ENCODE measurements at places on chromosomes 1 and 21.

- no peak for DNase-seq
These were observed 53.6 kb downstream of the KIFAP3 start for GRCh38 chr1:170020859-170021258.

- no peak for DNase-seq
These were observed 13.8 kb downstream of the LRRC39 start for GRCh38 chr1:100164216-100164615.

- DNase-seq, result no peak
These were observed 18.5 kb downstream of the CSF1 start for GRCh38 chr1:109929170-109929569.

DNA sequence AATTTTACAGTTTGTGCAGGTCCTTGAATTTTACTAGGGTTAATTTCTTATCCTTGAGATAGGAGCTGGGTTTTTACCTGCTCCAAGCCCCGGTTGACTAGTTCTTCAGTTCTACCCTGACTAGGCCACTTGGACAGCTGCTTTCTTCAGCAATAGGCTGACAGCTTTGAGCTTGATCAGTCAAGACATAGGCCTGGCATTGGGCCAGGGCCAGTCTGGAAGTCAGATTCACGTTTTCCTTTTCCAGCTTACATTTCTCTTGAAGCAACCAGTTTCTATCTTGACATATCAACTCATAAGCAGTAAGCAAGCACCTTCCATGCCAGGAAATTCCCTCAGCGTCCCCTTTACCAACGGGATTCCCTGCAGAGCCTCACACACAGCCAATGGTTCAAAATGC, 63.7 kb upstream of the AJAP1 start:
- DNase-seq, result peak; percentile 18

- DNase-seq, result no peak
These were observed 96.3 kb downstream of the NIBAN1 start for GRCh38 chr1:184878002-184878401.

- DNase-seq, result peak; percentile 8
These were observed 192.1 kb downstream of the SETD4 start for GRCh38 chr21:35868005-35868868.
